HFFc6 (cell line): ENCODE measurements at places on chromosomes 5 and 9.
A peak's percentile ranks its signal among the peaks of the same experiment; 100 is the strongest.

- DNase-seq: no peak
Observed at GRCh38 chr5:14123974-14124482, 19.1 kb upstream of the TRIO start.

- DNase-seq: no peak
Observed at GRCh38 chr9:19409401-19410194, 789 bp downstream of the ACER2 start.

DNA sequence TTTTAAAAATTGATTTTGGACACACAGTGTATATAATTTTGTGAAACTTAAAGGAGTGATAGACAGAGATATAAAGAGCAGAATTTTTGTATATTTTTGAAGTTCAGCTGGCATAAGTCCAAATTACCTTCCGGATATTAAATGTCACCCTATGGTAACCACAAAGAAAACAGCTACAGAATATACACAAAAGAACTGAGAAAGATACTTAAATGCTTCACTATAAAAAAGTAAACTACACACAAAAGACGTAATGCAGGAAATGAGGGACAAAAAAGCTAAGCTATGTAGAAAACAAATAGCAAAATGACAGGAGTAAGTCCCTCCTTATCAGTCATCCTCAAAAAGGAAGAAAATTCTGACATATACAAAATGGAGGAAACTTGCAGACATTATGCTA lies 29.4 kb downstream of the HACD4 start:
- no peak for DNase-seq

DNA sequence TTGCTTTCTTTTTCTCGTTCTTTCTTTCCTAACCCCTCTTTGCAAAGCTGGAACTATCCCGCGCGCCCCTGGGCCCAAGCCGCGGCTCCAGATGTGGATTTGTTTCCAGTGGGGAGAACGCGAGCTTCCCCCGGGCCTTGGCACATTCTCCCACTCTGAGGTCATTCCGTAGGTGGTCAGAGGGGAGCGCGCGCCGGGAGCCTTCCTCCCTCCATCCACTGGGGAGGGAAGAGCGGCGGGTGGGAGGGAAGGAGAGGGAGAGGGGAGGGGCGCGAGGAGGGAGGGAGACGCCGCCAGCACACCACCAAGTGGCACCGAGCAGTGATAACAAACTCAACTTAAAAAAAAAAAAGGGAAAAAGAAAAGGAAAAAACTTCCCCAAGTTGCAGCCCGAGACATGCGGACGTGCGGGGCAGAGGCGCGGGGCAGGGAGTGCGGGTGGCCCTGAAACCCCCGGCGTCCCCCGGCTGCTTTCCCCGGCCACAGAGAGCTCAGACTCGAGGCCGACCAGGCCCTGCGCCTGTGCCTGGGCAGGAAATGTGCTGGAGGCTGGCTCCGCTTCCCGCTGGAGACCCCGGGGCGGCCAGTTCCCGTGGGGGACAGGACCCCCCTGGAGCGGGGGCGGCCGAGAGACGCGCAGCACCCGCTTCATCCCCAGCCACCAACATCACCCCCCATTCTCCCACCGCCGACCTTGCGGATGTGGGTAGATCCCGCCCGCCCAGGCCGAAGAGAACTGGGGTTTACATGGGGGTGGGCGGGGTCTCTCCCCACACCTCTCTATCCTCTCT lies 3.1 kb downstream of the IER5L start:
- DNase-seq: peak; percentile 76

DNA sequence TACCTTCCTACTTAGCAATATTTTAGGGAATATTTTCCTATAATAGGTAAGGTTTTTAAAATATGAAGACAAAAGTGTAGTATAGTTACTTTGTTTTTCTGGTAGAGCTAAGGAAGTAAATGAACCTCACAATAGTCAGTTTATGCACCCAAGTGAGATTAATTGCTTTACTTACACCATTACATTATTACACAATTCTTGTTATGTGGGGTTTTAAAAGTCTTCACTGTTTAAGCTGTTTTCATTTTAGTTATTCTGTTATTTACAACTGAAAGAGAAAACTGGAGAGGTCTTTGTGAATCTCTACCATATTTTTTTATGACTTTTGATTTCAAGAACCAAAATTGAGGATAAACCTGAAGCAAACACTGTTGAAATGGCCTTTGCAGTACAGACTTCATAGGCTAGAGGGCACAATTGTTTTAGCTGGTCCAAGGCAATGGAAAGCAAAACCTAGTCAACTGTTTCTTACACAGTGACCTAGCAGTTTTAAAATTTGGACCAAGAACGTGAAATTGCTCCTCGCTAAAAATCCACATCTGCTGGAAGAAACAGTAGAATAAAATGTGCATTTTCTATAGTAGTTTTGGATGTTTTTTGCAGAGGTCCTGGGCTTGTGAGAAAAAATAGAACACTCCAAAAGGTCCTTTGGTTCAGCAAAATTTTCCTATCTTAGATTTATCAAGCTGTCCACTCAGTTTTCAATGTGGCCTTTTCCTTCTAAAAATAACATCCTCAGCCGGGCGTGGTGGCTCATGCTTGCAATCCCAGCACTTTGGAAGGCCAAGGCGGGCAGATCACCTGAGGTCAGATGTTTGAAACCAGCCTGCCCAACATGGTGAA lies 66.4 kb upstream of the FER start:
- DNase-seq: peak; percentile 71

DNA sequence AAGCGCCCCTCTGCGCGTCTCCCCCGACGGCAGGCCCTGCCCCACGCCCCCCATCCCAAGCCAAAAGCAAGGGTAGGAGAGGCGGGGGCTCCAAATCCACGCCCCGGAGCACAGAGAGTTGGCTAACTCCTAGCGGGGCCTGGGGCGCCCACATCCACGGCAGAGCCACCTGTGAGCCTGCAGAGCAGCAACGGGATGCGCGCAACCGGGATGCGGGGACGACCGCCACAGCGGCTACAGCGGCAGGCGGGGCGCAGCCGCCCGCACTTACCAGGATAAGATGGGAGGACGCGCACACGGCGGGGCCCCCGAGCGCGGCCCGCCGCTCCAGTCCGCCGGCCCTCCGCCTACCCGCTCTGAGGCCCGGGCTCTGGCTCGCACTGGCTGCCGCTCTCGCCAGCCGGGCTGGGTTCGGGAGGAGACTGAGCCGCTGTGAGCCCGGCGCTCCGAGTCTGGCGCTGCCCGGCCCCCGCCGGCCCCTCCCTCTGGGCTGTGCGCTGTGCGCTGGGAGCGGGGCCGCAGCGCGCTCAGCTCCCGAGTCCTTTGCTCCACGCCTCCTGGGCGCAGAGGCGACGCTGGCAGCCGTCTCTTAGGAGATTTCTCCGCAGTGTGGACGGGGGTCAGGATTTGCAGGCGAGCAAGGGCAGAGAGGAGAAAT lies at the start of gene SLC24A2:
TSS of gene SLC24A2 (minus strand) at position 424 of the 658 bp plus-strand sequence.
- DNase-seq: no peak

- no peak for DNase-seq
Observed at GRCh38 chr5:135486131-135487036, 34.2 kb upstream of the TIFAB start.

- DNase-seq: no peak
Observed at GRCh38 chr5:11415751-11416150, 488.5 kb downstream of the CTNND2 start.

DNA sequence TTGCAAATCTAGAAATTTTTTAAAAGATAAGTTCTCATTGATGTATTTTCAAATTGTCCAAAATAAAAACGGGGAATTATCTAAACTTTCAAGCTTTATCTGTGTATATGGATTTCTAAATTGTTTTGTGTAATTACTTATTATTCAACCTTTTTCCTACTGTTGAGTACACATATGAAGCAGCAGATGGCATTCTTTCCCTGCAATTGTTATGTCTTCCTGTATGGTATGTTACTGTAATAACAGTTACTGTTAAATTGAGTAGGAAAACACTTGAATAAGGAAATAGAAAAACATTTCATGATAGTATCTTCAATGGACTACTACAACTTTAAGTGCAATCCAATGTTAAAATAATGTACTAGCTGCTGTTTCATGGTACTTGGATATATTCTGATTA lies 124.8 kb downstream of the RANBP17 start:
- peak; percentile 44 for DNase-seq

DNA sequence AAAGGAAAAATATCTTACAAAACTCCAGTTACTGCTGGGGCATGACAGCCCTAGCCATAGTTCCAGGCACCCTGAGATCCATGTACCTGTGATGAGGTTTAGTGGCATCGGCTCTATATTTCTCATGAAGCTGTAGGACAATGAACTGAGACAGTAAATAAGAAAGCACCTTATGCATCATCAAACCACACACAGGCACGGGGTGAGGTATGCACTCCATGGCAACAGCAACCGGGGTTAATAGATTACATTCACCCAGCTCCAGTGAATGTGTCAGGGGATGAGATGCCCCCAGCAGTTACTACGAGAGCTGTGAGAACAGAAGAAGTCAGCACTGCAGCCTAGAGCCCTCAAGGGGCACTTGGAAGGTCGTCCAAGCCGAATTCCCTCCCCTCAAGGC lies 162.0 kb upstream of the S1PR3 start:
- no peak for DNase-seq

- DNase-seq: no peak
Observed at GRCh38 chr9:113570749-113571711, 107.5 kb downstream of the RGS3 start.

DNA sequence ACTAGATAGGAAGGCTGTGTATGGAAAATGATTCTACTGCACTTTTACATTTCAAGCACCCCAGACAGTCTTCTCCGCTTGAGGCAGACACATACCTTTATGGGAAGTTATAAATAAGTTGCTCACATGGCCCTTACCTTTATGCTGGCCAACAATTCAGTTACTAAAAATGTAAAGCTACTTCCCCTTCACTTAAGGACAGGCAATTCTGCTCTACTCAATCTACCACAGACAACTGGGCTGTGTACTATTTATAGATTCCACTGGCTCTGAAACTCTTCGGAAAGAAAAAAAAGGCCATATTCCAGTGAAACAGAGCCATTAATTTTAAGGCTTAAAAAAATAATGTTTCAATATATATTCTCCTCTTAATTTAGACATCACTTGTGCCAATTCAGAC lies 59.4 kb downstream of the ELAVL2 start:
- no peak for DNase-seq

DNA sequence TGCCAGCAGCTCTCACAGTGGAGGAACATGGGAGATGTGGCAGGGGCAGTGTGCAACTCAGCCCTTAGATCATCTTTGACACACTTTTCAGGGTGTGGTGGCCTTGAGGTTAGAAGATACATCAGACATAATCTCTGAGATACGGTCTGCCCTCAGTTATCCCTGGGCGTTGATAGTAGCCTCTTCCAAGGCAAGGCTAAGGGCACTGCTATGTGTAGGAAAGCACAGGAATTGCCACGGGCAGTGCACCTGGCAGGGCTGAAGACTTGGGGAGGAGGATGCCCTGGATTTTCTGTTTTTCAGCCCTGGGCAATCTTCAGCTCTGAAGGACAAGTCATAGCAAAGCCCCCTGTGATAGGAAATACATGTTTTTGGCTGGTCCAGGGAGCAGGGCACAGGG lies 206.7 kb downstream of the GOLPH3 start:
- no peak for DNase-seq

GRCh38 chr5:59149271-59149670 lies 566.4 kb downstream of the RAB3C start:
- DNase-seq: no peak

DNA sequence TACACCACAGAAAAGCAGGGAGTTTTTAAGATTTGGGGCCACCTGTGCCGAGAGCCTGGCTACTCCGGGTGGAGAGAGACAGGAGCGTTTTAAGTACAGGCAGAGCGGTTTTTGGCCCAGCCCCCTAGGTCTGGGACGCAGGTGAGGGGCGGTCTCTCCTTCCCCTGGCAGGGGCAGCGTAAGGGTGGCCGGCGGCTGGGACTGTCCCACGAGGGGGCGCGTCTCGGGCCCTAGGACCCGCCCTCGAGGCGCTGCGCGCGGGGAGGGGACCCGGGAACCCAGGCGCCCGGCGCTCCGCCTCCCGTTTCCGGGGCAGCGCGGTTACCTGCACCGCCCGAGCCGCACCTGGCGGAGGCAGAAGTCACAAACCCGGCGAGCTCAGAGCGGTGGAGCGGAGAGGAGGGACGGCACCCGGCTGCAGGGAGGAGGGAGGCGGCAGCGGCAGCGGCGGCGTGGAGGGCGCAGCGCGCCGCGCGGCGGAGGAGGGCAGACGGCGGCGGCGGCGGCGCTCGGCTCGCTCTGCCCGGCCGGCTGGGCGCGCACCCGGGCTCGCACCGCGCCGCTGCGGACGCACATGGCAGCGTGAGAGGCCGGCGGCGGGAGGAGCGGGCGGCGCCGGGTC lies at the start of gene WWC1:
TSS of gene WWC1 (plus strand) at position 304 of the 622 bp plus-strand sequence. CDS start 508 bp downstream, outside the sequence.
- DNase-seq: no peak

DNA sequence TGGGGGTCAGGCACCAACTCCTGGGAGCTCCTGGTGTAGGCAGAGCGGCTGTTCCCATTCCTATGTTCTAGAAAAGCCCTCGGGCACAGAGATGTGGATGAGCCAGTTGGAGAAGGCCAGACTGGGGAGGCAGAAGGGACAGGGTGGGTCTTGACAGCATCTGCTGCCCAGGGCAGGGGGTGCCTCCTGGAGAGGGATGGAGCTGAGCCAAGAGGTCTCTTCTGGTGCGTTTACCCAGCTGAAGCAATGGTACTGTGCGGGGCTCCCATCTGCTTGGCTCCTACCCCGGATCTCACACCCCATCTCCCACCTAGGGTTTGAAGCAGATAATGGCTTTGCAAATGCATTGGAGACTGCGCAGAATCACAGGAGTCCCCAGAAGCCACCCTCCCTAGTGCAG lies 41.3 kb downstream of the SHB start:
- no peak for DNase-seq

DNA sequence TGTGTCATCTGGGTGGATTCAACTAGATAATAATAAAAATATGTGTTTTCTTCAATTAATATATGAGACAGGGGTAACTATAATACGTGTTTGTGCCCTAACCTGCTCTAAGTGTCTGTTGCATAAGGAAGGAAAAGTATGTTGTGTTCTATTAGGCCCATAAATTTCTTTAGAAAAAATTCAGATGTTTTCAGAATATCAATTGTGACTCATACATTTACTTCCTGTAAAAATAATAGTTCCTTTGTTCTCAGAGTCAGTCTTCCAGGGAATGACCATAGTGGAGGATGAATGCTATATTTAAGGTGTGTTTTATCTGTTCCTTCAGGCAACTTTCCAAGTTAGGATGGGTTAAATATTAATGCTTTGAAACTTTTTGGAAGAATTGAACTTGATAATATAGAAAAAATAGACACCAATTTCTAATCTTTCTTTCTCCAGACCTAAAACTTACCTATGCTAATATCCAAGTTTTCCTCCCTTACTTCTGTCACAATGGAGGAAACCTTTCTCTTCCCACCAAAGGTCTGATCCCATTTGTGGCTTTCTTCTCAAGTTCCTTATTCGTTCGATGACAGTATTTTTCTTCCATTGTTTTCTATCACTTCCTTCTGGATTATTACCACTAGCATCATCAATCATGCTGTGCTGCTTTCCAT lies 49.9 kb downstream of the ISL1 start:
- DNase-seq: no peak

GRCh38 chr9:4891674-4892073 lies 93.4 kb upstream of the JAK2 start:
- DNase-seq: no peak

- DNase-seq: no peak
Observed at GRCh38 chr9:20476912-20477521, 145.3 kb downstream of the MLLT3 start.

- DNase-seq: no peak
Observed at GRCh38 chr5:589588-589987, 22.6 kb upstream of the CEP72 start.

GRCh38 chr9:2787065-2787464 lies 56.8 kb downstream of the PUM3 start:
- DNase-seq: peak; percentile 45

GRCh38 chr9:134325096-134325812 lies 1.0 kb upstream of the RXRA start:
- peak; percentile 57 for DNase-seq
